ENCODE measurements at places on chromosomes 4 and X.

DNA sequence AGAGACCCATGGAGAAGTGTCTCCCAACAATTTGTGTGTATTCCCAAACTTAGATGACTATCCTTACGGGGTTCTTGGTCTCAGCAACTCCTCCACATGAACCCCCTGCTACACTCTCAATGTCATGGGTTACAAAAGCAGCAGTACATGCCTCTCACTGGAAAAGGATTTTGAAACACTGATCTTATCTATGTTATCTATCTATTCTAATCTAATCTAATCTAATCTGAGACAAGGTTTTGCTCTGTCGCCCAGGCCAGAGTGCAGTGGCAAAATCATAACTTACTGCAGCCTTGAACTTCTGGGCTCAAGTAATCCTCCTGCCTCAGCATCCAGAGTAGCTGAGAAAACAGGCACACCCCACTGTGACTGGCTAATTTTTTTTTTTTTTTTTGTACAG lies 19.3 kb downstream of the TSPAN5 start:
- no peak for DNase-seq

GRCh38 chrX:147832707-147833348 lies 78.9 kb upstream of the FMR1 start:
- DNase-seq = no peak

- peak; percentile 10 for DNase-seq
Measured at GRCh38 chr4:158929939-158930638, 161.3 kb downstream of the FNIP2 start.

DNA sequence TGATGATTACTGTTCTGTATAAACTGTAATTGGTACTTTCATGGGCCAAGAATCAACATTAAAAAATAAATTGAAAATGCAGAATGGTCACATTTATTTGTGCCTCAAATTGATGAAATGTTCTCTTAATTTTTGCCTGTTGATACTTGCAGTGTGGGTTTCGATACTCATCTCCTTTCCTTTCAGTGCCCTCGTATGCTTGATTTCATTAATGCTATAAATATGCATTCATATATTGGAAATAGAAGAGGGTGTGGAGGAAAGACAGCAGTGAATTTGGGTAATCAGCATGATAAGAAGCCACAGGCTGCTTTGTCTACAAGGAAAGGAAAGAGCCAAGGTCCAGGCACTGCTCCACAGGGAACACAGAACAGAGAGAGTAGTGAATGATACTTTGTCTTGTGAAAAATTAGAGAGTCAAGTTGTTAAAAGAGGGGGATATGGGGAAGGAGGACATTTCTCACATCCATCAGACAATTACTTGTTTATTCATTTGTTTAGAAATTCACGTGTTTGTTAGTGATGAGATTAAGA lies 1.0 kb upstream of the DDX60 start:
- DNase-seq = no peak

DNA sequence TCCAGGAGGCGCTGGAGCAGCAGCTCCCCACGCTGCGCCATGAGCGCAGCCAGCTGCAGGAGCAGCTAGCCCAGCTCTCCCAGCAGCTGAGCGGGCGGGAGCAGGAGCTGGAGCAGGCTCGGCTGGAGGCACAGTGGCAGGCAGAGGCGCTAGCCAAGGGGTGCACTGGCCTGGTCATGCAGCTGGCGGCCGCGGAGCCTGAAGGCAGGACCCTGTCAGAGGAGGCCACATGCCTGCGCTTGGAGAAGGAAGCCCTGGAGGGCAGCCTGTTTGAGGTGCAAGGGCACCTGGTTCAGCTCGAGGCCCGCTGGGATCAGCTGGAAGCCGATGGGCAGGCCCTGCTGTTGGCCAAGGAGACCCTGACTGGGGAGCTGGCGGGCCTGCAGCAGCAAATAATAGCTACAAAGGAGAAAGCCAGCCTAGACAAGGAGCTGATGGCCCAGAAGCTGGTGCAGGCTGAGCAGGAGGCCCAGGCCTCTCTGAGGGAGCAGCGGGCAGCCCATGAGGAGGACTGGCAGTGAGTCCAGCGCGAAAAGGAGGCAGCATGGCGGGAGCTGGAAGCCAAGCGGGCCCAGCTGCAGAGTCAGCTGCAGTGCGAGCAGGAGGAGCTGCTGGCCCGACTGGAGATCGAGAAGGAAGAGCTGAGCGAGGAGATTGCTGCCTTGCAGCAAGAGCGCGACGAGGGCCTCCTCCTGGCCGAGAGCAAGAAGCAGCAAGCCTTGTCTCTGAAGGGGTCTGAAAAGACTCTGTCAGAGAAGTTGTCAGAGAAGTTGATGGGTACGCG lies 13.6 kb downstream of the SMIM10L2A start:
- no peak for DNase-seq

GRCh38 chrX:16666541-16666940 lies 16.6 kb downstream of the S100G start:
- DNase-seq = no peak

DNA sequence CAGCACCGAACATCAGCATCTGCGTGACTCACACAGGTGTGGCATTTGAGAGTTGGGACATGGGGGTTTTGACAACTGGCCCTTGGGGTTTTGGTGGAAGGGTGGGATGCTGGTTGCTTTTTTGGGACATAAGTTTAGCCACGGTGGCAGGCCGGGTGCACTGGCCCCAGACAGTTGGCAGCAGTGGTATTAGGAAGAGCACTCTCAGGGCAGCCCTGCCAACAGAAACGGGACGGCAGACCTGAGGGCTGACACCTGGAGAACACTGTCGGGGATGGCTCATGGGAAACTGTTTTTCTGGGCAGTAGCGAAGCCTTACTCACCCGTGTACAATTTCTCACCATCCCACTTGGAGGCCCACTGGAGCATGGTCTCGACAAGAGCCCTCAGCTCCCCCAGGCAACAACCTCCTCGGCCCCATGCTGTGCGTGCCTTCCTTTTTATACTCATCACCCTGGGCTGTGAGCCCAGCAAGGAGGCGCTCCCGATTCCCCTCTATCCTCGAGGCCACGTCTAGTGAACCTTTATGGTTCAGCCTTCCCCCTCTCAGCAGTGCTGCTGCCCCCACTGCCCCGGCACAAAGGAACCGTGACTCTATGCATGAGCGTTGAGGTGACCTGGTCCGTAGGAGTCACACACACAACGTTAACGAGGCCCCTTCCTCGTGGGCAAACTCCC lies 30.6 kb downstream of the WDR1 start:
- no peak for DNase-seq

DNA sequence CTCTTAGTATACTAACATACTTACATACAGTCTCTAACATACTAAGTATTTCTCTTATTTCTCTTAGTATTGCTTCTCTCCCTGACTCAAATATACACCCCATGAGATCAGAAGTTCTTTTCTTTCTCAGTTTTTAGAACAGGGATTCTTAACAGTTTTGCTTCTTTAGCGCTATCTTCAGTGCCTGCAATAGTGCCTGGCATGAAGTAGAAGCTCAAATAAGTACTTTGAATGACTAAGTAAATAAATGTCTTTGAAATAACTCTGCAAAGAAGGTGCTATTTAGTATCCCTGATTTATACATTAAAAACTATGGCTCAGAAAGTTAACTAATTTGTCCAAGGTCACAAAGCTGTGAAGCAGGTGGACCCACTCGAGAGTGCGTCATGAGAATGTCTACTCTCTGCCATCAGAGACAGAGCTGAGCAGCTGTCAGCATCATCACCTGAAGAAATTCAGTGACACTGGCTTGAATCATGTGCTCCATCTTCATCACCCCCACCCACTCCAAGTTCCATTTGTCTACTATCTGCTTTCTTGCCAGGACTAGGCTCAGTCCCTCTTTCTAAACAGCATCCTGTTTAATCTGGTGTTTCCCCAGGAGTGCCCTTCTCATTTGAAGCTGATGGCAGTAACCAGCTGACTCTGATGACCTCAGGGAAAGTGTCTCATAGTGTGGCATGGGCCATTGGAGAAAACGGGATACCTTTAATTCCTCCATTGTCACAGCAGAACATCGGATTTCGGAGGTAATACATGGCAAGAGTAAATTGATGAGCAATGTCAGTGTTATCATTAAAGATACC lies 83.1 kb downstream of the CC2D2A start:
- no peak for DNase-seq

DNA sequence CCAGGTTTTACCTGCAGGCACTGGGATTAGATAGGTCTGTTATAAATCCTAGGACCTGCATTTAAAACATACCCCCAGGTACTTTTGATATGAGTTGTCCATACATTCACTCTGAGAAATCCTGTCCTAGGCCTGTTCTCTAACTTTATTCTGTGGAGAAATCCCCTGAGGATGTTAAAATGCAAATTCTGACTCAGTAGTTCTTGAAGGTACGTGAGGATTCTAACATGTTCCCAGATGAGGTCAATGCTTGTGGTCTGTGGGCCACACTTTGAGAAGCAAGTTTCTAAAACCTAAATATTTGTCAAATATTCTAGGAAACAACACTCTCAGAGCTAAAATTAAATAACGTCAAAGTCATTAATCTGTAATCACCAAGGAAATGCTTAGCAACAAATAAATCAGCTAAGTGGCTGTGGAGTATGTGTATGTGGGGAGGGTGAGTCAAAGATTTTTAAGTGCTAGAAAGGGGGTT lies 101.3 kb upstream of the MAGEB16 start:
- DNase-seq = no peak

GRCh38 chrX:104565791-104566680 lies at the start of gene IL1RAPL2:
Gene IL1RAPL2, plus strand, starts transcription at chrX:104566199.
- no peak for DNase-seq

GRCh38 chr4:156805696-156806095 lies 165.9 kb downstream of the PDGFC start:
- no peak for DNase-seq

DNA sequence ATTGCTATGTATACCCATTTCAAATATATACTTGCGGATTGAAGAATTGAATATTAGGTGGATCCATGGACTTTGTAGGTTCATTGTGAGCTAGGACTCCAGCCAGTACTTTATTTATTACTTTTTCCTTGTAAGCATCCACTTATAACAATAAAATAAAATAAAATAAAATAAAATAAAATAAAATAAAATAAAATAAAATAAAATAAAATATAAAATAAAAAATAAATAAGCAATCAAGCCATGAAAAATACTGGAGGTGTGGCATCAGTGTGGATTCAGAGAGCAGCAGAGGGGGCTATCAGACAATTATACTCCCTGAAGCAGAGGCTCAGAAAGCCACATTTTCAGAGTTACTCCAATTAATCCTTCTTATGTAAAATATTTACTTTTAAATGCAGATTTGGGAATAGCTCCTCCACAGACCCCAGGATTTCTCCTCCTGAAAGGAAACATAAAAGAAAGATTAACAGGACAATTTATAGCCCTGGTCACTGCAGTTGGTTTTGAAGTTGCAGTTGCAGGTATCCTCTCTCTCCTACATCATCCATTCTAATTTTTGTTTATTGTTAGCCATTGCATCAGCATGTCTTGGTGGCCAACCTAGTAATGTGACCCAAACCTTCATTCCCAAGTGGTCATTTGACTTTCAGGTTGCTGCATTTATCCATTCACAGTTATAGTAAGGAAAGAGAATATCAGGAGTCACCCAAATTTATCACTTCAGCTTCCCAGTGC lies 2025.2 kb upstream of the IGFBP7 start:
- DNase-seq = no peak

DNA sequence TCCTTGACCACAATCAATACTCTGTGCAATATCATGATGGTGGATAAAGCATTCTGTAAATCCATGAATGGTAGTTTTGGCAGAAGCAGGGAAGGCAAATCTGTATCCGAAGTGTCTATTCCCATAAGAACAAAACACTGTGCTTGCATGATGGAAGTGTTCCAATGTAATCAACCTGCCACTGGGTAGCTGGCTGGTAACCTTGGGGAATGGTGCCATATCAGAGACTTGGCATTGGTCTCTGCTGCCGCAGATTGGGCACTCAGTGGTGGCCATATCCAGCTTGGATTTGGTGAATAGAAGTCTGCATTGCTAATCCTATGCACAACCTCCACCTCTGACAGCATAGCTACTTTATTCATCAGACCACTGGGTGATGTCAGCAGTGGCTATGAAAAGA lies 114.3 kb upstream of the EMCN start:
- no peak for DNase-seq

DNA sequence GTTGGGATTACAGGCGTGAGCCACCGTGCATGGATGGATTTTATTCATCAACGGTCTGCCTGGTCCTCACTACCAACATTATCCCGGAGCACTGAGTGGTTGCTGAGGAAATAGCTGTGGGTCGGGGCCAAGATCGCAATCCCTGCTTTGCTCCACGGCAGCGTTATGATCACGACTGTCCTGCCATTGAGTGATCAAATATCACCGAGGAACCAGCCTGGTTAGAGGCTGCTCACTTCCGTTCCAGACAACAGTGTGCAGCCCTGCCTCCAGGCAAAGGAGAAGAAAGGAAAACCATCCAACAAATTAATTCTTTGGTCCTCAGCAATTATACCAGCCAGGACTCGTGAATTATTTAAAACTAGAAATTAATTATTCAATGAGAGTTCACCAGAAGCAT lies 70.6 kb upstream of the TBL1X start:
- DNase-seq = no peak

All from CD4-positive, alpha-beta T cell treated with Interferon alpha-2 for 1 hour (primary cell).